Amniotic stem cell (primary cell): ENCODE measurements at places on chromosomes 11 and 22.

DNA sequence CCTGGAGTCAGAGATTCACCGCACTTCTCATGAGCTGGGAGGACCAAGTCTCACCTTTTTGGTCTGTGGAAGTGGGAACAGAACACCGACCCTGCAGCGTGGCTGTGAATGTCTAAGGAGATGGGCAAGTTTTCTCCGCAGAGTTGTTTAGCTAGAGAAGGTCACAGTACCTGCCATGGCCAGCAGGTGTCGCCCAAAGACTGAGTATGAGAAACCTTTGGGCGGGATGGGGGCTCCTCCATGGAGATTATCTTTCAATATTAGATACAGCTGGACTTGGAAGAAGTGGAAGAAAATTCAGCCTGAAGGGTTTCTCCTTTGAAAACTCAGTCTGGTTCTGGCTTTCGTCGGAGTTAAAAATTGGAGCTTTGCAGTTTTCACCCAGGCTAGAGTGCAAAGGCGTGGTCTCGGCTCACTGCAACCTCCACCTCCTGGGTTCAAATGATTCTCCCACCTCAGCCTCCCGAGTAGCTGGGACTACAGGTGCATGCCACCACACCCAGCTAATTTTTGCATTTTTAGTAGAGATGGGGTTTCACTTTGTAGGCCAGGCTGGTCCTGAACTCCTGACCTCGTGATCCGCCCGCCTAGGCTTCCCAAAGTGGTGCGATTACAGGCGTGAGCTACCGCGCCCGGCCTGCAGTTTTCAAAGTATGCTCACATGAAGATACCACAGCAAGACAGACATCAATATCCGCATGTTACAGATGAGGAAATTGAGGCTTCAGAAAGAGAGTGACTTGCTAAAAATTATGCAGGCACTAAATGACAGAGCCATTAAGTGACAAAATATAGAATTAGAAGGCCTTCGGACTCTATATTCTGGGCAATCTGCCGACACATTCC is 10.7 kb upstream of the DSCAML1 start:
- DNase-seq: no peak

DNA sequence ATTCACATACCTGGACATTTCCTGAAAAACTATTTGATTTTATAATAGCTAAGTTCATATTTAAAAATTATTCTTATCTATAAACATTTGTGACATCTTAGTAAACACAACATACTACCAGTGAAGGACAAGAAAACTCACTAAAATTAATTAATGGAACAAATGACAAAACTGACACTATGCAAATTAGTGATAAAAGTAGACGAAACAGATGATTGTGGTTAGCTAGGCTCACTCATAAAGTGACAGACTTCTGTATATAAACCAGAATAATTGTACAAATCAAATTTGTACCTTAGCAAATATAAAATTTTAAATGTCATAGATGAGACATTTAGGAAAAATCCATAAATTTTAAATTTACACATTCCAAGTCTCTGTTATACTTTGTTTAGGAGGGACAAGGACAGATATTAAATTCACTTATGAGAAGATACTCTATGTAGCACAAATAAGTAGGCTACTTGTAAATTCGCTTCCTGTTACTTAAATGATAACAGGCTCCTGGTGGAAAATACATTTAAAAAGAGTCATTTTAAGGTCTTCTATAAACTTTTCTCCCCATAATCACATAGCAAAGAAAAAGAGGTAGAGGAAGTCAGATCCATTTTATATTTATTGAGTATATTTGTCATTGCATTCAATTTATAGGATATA is 81.2 kb downstream of the KIF18A start:
- no peak for DNase-seq

DNA sequence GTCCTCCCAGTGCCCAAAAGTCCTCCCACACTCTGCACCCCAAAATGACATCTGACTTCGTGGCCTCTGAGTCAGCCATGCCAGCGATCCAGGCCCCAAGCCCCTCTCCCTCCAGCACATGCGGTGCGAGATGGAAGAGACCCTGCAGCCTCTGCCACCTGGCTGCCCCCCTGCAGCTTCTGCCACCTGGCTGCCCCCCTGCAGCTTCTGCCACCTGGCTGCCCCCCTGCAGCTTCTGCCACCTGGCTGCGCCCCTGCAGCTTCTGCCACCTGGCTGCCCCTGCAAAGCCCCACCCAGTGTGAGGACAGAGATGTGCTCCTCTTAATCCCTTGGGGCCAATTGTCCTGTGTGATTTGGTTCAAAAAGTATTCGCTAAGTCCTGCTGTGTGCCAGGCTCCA is 68.0 kb downstream of the WNT7B start:
- no peak for DNase-seq

- no peak for DNase-seq
Measured at GRCh38 chr11:117657794-117658193, 139.2 kb downstream of the DSCAML1 start.

- no peak for DNase-seq
Measured at GRCh38 chr11:117950301-117950700, 21.1 kb upstream of the TMPRSS13 start.

DNA sequence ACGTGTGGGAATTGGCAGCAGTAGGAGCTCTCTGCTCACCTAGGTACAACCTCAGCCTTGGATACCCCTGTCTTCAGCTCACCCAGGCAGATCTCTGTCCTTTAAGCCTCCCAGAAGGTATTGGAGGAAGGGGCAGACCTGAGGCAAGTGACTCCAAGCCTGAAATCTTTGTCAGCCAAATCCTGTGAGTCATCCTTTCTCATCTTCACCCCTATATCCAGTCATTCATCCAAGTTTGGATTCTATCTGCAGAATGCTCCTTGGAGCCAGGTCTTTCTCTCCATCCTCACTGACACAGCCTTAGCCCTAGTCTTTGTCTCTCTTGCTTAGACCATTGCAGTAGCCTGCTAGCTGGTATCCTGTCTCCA is 10.4 kb upstream of the THY1 start:
- DNase-seq: no peak

DNA sequence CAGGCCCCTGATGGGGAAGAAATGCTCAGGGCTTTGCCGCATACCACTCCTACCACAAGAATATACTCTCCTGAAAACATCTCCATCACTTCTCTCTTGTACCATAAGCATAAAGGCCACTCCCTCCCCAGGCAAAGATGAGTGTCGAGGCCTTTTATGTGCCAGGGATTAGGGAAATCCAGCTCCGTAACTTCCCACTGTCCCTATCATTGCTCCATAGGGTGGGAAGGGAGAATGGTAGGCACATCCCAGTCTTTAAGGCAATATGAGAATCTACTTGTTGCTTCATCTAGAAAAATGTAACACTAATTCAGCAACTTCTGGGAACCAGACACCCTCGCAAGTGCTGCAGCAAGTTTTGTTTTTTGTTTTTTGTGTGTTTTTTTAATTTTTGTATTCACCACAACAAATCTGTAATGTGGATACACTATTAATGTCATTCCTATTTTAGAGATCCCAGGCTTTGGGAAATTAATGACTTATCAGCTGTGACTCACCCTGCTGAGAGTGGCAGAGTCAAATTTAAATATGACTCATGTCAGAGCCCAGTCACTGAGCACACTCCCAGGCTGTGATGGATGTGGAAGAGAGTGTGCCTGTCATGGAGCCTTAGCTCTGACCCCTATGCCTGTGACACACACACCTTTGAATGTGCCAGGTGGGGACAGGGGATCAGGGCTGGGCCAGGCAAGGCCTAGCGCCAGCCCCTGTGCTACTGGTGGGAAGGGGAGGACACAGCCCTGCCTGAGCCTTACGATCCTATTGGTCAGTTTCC is 23.4 kb downstream of the PANX1 start:
- peak; percentile 59 for DNase-seq

- DNase-seq: no peak
Measured at GRCh38 chr11:71191201-71191600, 61.2 kb downstream of the SHANK2 start.

DNA sequence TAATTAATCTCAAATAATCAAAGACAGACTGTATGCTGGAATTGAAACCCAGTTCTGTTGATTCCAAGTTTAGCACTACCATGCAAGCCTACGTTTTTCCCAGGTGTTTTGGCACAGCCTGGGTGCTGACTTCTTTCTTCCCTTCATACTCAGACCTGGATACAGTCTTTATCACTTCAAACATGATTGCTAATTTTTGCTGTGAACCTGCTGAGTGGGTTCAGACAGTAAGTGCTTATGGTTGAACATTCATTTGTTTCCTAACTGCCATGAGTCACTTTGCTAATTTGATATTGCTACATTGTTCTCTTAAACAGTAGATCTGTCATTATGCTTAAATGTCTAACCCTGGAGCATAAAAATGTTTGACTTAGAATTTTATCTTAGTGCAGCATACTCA is 12.2 kb downstream of the PAAF1 start:
- DNase-seq: no peak

- no peak for DNase-seq
Measured at GRCh38 chr11:34052608-34053160, 1.2 kb downstream of the CAPRIN1 start.

DNA sequence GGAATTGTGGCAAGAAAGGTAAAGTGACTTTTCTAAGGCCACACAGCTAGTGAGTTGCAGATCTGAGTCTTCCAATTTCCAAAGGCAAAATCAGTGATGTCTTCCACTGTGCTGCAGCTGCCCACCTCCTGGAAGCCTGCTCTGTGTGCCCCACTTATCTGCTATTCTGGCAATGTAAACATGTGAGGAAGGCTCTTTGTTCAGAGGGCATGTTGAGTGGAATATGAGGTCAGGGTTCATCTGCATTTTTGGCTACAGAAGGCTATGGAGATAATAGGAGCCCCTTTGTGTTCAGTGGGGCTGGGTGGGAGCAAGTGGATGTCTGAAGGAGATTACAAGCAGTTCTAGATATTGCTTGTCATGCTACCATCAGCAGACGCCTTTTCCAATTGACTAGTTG is 396.2 kb downstream of the BUD13 start:
- no peak for DNase-seq

DNA sequence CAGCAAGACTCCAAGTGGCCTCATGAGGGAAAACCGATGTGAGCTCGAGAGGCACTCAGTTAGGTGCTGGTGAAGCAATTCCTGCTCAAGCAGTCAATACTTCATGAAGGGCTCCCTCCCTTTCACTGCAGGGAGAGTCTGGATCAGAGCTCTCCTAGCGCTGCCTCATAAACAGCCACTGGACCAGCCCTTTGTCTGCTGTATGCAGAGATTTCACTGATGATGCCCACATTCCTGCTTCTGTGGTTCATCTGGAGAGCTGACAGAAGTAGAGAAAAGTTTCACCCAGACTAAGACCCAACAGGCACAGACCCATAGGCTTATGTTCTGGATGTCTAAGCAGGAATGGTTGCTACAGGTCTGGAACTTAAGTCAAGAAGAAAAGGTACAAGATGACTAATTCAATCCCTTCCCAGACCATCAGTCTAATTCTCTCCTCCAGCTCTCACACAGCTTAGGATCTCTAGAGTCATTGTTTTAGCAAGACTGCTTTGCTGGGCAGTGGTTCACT is 4.0 kb downstream of the UCP2 start:
- no peak for DNase-seq

- no peak for DNase-seq
Measured at GRCh38 chr11:131668500-131669400, 298.3 kb downstream of the NTM start.

DNA sequence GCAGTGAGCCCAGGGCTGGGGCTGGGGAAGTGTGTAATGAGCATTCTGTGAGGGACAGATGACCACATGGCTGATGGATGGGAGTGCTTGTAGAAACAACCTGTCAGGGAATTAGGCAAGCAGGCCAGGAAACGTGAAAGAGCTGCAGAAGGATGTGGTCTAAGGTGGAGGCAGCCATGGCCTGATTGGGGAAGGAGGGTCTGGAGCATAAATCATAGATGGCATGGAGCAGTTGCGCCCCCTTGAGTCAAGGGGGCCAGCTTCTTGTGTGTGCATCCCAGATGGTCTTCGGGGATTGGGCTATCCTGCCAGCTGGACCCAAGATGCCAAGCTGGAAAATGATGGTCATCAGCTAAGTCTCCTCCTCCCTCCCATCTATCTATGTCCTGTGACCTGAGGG is 119.4 kb upstream of the CLPB start:
- no peak for DNase-seq

- no peak for DNase-seq
Measured at GRCh38 chr11:81004576-81004975, 1563.7 kb upstream of the TENM4 start.

DNA sequence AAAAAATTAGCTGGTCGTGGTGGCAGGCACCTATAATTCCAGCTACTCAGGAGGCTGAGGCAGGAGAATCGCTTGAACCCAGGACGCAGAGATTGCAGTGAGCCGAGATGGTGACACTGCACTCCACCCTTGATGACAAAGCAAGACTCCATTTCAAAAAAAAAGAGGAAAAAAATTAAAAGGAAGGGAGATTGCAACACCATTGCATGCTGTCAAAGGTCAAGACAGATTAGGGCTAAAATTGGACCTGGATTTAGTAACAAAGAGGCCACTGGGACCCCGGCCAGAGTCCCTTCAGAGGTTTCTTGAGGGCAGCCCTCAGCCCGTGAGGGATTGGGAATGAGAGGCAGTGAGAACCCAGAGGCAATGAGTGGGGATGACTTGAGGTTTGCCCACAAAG is 8.2 kb upstream of the MAFF start:
- DNase-seq: no peak

DNA sequence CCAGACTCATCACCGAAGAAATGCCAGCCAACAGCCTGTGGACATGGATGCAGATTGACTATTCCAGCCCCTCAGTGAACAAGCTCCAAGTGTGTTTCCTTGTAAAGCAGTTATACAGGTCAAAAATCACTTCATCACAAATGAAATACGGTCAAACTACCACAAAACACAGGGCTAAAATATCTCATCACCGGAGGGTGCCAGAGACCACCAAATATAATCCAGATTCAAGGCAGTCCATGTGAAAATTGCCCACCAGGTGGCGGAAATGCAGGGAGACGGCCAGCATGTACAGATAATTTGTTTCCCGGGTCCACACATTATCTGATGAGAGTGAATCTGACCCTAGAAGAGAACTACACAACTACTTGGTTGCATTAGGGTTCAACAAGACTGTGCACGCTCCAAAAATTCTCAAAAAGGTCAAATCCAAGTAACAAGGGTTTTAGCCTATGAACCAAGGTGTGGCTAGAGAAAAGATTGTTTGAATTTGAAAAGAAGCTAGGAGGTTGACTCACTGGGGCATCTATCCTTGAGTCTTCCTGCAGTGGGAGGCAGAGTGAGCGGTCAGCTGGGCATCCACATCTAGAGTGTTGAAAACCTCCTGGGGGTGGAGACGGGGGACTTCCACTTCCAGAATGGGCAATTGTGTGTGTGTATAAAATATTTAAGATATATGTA is 71.7 kb downstream of the IGLL5 start:
- peak; percentile 72 for DNase-seq

- no peak for DNase-seq
Measured at GRCh38 chr11:12686246-12687060, 12.2 kb downstream of the TEAD1 start.

DNA sequence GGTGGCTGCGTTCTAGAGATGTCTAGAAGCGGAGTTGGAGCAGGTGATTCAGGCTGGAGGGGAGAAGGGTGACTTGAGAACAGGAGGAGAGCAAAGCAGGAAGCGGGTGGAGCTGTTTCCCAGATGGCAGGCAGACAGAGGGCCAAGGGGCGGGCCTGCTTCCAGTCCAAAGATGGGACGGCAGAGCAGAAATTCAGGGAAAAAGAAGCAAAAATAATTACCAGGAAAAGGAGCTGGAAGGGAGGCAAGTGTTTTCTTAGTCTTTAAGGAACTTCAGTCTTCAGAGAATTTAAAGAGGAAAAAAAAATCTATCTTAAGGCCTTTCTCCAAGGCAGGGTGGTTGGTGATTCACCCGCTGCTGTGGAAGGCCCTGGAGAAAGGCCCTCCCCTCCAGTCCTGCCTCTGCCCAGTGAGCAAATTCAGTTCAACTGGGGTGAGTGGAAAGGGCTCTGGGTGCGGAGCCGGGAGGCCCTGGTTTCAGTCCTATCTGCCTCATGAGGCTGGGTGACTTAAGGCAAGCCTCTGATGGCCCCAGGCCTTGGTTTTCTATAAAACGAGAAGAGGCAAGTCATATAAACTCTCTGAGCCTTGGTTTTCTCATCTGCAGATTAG is 4.5 kb upstream of the CREB3L1 start:
- DNase-seq: no peak
